WTC11 (cell line): ENCODE measurements at places on chromosomes 13 and 19.

DNA sequence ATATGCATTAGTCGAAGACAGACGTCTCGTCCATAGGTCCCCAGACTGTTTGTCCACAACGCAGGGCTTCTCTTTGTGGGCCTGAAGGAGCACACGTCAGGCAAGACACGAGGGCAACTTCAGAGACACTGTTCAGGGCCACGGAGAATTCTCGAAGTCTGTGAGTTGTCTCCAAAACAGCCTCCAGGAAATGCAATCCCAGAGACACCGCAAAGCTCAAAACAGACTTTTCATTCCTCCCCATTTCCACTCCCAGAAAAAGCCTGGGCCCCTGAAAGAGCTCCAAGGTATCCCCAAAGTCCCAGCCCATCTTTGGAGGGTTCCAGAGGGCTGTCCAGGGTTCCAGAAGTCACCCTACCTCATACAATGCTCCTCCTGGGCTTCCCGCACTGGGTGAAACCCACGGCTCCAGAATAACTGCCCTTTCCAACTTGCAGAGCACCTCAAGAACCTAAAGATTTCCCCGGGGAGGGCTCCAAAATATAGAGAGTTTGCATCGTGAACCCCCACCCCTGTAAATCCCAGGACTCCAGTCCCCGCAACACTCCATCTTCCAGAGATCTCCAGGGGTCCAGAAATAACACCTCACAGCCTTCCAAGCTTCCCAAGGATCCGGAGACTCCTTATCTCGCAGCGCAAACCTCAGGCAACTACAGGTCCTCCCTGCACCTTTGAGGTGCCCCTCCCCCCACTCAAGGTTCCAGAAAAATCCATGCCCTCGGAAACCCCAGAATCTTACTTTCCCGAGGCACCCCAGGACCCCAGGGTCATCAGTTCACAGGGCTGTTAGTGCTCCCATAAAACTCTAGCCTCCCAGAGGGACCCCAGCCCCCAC lies 687 bp upstream of the FTL start:
- peaks cover 40% of the 10 kb centered on the region for H3K36me3 ChIP-seq
- H3K4me1 ChIP-seq: peaks cover 33% of the 10 kb centered on the region
- H3K27me3 ChIP-seq: no peaks in the 10 kb centered on the region
- H3K27ac ChIP-seq: peak overlapping the region; percentile 99

DNA sequence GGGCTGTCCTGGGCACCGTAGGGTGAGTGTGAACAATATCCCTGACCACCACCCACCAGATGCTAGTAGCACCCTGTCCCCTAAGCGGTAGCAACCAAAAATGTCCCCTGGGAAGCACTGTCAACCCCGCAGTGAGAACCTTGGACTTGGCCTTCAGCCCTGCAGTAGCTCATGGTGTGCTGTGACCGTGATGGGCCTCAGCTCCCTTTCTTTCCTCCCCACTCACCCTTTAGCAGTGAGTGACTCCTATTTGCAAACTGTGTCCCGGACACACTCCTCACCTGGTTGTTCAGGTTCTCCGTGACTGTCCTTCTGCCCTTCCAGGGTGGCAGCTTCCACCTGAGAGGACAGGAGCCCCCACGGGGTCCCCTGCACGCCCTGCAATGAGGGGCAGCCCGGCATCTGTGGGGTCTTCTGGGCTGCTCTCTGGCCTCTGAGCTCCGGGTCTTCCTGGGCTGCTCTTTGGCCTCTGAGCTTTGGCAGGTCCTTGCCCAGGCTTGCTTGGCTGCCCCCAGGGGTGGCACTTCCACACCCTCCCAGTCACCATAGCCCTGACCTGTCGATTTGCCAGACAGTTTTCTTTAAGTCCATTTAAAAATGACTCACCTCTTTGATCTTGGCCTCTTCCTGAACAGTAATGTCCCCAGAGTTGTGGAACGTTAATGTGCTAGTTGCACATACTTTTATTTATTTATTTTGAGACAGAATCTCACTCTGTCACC lies 3.8 kb downstream of the KDM4B start:
- peak overlapping the region; percentile 68; the same call in 1 of the 2 replicates for H3K27ac ChIP-seq
- no peak overlapping the region for H3K4me3 ChIP-seq
- DNase-seq: no peak
- peaks cover 54% of the 10 kb centered on the region for H3K4me1 ChIP-seq
- H3K36me3 ChIP-seq: no peaks in the 10 kb centered on the region; the same call in 1 of the 2 replicates

- no peaks in the 10 kb centered on the region for H3K36me3 ChIP-seq
- no peaks in the 10 kb centered on the region; the same call in none of the 2 replicates for H3K27me3 ChIP-seq
- no peak for DNase-seq
Measured at GRCh38 chr19:46239193-46240024, 9.9 kb downstream of the IGFL1 start.

GRCh38 chr19:41876847-41877832 lies at the start of gene CD79A:
CD79A (plus strand) TSS chr19:41877279; CDS start chr19:41877305, 26 bp downstream.
- H3K27me3 ChIP-seq: peaks cover 32% of the 10 kb centered on the region
- peaks cover 9% of the 10 kb centered on the region for H3K4me1 ChIP-seq
- H3K27ac ChIP-seq: no peak within 1 kb of the TSS
- DNase-seq: no peak
- no peaks in the 10 kb centered on the region for H3K36me3 ChIP-seq
- no peak within 1 kb of the TSS for H3K4me3 ChIP-seq

DNA sequence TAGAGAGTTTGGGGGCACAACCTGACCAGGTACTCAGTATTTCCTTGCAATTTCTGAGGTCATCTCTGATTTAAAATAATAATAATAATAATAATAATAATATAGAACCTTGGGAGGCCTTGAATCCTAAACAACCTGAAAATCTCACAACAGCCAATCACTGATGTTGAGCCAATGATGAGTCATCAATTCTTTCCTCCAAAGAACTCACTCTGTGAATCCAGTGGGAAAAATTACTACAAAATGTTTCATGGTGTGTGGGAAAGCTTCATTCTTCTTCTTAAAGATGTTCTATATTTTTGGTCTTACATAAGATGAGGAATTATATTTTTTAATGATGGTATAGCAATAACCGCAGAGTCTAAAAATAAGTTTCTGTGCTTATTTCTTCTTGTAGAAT lies 594.6 kb downstream of the EFNB2 start:
- no peak overlapping the region for H3K27ac ChIP-seq
- H3K36me3 ChIP-seq: peaks cover 12% of the 10 kb centered on the region
- DNase-seq: no peak
- H3K4me1 ChIP-seq: peaks cover 14% of the 10 kb centered on the region
- H3K27me3 ChIP-seq: no peaks in the 10 kb centered on the region

GRCh38 chr13:102591988-102592781 lies 4.6 kb upstream of the TPP2 start:
- H3K27me3 ChIP-seq: no peaks in the 10 kb centered on the region
- H3K36me3 ChIP-seq: no peaks in the 10 kb centered on the region
- peak overlapping the region; percentile 88 for H3K4me3 ChIP-seq
- peaks cover 18% of the 10 kb centered on the region for H3K4me1 ChIP-seq

GRCh38 chr19:47790398-47790814 lies 11.9 kb downstream of the SELENOW start:
- H3K27ac ChIP-seq: peak overlapping the region; percentile 57; the same call in 1 of the 2 replicates
- DNase-seq: peak; percentile 100
- H3K36me3 ChIP-seq: peaks cover 11% of the 10 kb centered on the region
- H3K27me3 ChIP-seq: no peaks in the 10 kb centered on the region
- peaks cover 10% of the 10 kb centered on the region for H3K4me1 ChIP-seq

GRCh38 chr13:103006641-103007426 lies 59.4 kb downstream of the SLC10A2 start:
- H3K4me3 ChIP-seq: no peak overlapping the region
- H3K36me3 ChIP-seq: no peaks in the 10 kb centered on the region
- no peak overlapping the region for H3K27ac ChIP-seq
- H3K4me1 ChIP-seq: no peaks in the 10 kb centered on the region
- H3K27me3 ChIP-seq: no peaks in the 10 kb centered on the region; the same call in 1 of the 2 replicates

- no peaks in the 10 kb centered on the region for H3K4me1 ChIP-seq
- DNase-seq: no peak
- H3K4me3 ChIP-seq: no peak overlapping the region
Measured at GRCh38 chr13:72540881-72541280, 186.5 kb downstream of the MZT1 start.

- no peak for DNase-seq
- H3K27me3 ChIP-seq: peaks cover 3% of the 10 kb centered on the region; the same call in 1 of the 2 replicates
- no peak overlapping the region for H3K4me3 ChIP-seq
- no peaks in the 10 kb centered on the region for H3K36me3 ChIP-seq
Measured at GRCh38 chr19:46620716-46621115, 4.2 kb downstream of the PTGIR start.

GRCh38 chr13:43191546-43191945 lies 168.2 kb downstream of the DNAJC15 start:
- H3K36me3 ChIP-seq: no peaks in the 10 kb centered on the region
- H3K4me1 ChIP-seq: no peaks in the 10 kb centered on the region
- H3K4me3 ChIP-seq: no peak overlapping the region
- peaks cover 21% of the 10 kb centered on the region for H3K27me3 ChIP-seq
- no peak overlapping the region for H3K27ac ChIP-seq
- no peak for DNase-seq

GRCh38 chr13:100753376-100753775 lies 78.8 kb upstream of the TMTC4 start:
- H3K27me3 ChIP-seq: no peaks in the 10 kb centered on the region
- H3K27ac ChIP-seq: no peak overlapping the region
- H3K4me1 ChIP-seq: no peaks in the 10 kb centered on the region
- no peak overlapping the region for H3K4me3 ChIP-seq
- DNase-seq: no peak

DNA sequence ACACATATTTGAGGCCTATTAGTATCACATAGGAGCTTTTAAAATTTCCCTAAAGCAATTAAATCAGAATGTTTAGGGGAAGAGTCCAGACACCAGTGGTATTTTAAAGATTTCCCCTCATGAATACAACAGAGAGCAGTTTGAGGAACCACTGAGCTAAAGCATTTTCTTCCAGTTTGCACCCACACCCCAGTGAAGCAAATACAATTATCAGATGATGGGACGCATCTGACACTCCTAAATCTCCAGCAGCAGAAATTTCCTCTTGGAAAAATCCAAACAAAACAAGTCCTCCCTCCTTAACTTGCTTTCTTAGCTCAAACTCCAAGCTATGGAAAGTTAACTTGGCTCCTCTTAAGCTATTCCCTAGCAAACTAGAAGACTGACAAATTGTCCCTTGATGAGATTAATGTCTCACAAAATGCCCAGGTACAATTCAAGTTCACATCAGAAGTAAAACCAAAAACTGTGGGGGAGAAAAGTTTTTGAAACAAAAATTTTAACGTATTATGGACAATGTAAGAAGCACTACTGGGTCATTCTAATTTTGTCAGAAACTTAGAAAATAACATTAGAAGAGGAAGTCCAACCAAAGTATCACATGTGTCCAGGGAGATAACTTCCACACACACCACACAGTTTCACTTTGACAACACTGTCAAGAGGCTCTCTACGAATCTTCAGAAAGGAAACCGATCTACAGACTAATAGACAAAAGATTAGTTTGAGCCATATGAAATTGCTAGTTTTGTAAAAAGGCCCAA lies 74.1 kb downstream of the ABCC4 start:
- no peak for DNase-seq
- H3K36me3 ChIP-seq: no peaks in the 10 kb centered on the region
- no peak overlapping the region for H3K4me3 ChIP-seq
- no peaks in the 10 kb centered on the region for H3K4me1 ChIP-seq
- no peaks in the 10 kb centered on the region for H3K27me3 ChIP-seq

DNA sequence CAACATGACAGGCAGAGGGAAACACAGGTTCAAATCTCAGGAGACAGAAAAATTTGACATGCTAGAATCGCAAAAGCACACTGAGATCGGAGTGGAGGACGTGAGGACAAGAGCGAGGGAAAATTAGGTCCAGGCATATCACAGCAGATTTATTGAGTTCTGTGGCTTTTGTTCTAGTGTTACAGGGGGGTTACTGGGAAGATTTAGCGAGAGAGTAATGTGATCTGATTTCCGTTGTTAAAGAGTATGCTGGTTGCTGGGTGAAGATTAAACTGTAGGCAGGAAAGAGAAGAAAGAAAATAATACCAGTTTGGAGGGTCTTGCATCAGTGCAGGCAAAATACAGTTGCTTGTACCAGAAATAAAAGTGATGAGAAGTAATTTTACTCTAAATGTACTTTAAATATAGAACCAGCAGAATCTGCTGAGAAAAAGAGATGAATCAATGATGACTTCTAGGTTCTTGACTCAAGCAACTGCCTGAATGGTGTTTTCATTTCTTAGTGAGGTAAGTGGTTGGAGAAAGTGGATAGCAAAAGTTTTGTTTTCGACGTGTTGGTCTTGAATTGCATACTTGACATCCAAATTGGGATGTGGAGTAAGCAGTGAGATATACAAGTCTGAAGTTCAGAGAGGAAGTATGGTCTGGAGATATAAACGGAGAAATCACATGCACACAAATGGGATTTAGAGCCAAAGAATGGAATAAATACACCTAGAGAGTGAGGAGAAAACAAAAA lies 35.7 kb downstream of the UFM1 start:
- H3K27me3 ChIP-seq: no peaks in the 10 kb centered on the region
- no peak overlapping the region for H3K27ac ChIP-seq
- H3K4me1 ChIP-seq: peaks cover 12% of the 10 kb centered on the region
- H3K36me3 ChIP-seq: no peaks in the 10 kb centered on the region

DNA sequence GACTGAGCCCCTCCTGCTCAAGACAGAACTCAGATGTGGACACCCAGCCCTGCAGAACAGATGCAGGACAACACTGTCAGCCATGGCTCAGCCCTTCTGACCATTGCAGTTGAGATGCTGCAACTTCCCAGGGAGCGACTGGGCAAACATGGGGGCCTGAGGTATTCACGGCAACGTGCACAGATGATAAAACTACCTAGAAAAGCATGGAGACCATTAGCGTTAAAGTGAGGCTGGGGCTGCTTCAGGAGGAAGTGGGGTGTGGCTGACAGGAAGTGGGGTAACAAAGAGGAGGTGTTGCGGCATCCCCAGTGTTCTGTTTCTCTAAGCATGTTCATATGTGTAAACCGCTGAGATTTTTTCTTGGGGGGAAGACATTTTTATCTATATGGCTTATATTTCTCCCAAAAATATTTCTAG lies 1.3 kb upstream of the SIGLEC9 start:
- H3K27ac ChIP-seq: no peak overlapping the region
- peaks cover 4% of the 10 kb centered on the region; the same call in 1 of the 2 replicates for H3K27me3 ChIP-seq
- H3K4me1 ChIP-seq: no peaks in the 10 kb centered on the region; the same call in 1 of the 2 replicates
- no peaks in the 10 kb centered on the region for H3K36me3 ChIP-seq
- H3K4me3 ChIP-seq: no peak overlapping the region
- DNase-seq: no peak

DNA sequence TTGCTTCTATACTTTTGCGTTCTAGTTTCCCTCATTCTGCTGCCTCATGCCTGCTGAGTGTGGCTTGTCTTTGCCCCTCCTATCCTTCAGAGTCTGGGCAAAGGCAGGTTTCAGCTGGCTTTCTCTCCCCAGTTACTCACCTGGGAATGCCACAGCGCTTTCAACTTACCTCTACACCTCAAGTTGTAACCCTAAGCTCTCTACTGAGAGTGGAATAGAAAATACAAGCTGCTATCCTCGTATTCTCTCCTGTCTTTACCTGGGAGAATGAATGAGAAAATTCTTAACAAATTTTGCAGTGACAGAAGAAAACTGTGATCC lies 316.3 kb upstream of the KLF12 start:
- no peaks in the 10 kb centered on the region for H3K36me3 ChIP-seq
- no peaks in the 10 kb centered on the region for H3K27me3 ChIP-seq
- DNase-seq: no peak
- H3K27ac ChIP-seq: no peak overlapping the region
- no peak overlapping the region for H3K4me3 ChIP-seq
